Stimulated activated CD4-positive, alpha-beta T cell treated with anti-CD3 and anti-CD28 coated beads, Interleukin-15, amount 100 ng/mL, for 24 hours (primary cell): ENCODE measurements at places on chromosomes 2 and 18.

DNA sequence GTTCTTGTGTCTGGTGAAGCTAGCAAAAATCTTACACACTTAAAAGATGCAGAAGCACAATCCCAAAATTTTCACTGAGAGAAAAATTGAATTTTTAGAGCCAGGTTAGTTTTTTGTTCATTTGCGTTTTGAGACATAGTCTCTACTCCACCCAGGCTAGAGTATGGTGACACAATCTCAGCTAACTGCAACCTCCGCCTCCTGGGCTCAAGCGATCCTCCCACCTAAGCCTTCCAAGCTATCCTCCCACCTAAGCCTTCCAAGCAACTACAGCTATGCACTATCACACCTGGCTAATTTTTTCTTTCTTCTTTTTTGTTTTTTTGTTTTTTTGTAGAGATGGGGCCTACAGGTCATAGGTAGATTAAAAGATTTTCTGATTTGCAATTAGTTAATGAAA, 113.1 kb upstream of the RAB6C start:
- DNase-seq = no peak

DNA sequence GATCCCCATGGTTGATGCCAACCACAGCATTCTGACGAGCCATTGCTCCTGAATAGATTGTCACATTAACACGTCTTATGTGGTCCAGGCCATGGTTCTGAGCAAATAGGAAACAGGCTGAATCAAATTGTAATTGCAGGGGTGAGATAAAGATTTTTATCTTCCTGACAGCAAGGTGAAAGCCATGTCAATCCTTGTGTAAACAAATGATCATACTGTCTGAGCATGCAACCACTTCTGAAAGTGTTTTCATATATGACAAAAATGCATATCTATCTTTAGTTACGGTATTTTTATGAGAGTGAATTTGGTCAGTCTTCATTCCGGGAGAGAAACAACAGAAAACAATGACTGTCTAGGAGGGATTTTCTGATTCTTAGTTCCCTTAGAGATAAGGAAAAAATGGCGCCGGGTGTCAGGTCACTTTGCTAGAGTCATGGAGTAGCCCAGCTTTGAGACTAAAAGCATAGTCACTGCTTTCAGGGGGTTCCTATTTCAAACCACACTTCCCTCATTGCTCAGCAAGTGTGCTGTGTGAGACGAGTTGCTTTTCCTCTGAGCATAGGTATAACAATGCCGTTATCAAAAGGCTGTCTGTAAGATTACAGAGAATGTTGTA, 958.9 kb downstream of the DCDC2C start:
- no peak for DNase-seq

DNA sequence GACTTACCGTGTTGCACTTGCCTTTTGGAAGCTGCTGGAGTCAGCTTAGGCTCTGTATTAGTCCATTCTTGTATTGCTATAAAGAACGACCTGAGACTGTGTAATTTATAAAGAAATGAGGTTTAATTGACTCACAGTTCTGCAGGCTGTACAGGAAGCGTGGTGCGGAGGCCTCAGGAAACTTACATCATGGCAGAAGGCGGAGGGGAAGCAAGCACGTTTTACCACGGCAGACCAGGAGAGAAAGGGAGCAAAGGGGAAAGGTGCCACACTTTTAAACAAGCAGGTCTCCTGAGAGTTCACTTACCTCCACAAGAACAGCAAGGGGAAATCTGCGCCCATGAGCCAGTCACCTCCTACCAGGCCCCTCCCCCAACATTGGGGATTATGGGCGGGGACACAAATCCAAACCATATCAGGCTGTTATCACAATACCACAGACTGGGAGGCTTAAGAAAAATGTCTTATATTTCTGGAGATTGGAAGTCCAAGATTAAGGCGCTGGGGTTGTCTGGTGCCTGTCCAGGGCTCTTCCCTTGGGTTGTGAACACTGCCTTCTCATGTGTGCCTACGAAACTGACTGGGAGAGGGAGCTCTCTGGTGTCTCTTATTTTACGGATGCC, 3.6 kb upstream of the D2HGDH start:
- peak; percentile 34 for DNase-seq

DNA sequence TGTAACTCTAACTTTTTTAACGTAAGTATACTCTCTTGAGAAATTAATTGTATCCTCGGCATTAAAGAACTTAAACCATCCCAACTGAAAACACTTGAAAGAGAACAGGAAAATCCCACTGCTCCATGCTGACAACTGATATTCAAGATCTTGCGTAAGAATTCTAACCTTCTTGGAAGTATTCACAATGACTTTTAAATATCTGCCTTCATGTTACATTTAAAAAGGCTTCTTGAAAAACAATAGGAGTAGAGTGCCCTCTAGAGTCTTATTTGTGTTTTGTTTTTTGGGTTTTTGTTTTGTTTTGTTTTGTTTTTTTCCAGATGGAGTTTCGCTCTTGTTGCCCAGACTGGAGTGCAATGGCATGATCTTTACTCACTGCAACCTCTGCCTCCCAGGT, 65.4 kb upstream of the DNAJC10 start:
- DNase-seq = no peak

- DNase-seq = no peak
Observed at GRCh38 chr2:240466579-240467148, 31.2 kb downstream of the GPC1 start.

DNA sequence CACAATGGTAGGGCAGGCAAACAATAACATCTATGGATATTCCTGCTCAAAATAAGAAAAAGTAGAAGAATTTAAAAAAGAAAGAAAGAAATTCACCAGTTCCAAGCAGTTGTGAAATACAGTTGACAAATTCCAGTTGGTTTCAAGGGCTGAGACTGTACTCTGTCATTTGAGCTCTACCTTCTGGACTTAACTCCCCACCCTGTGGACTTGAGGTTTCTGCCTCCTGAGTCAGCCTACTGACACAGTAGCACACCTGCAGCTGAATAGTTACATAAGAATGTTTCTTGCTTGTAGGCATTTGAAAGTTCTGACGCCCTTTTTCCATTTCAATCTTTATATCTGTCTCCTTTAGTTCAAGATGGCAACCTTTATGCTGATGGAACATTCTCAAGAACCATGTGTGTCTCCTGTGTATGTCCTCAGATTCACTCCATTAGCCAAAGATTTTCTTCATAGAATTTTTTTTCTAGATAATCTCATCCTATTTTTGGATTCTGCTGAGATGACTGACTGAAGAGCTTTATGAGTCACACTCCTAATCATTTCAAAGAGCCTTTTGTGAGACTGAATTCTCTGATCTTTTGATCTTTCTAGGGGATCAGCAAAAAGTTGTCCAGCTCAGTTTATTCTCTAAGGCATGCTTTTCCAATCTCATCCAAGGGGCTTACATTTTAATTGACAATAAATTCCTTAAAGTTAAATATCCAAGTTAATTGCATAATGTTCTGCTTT, 19.1 kb downstream of the NETO1 start:
- no peak for DNase-seq

- DNase-seq = no peak
Observed at GRCh38 chr2:99757611-99758114, 267.8 kb upstream of the REV1 start.

DNA sequence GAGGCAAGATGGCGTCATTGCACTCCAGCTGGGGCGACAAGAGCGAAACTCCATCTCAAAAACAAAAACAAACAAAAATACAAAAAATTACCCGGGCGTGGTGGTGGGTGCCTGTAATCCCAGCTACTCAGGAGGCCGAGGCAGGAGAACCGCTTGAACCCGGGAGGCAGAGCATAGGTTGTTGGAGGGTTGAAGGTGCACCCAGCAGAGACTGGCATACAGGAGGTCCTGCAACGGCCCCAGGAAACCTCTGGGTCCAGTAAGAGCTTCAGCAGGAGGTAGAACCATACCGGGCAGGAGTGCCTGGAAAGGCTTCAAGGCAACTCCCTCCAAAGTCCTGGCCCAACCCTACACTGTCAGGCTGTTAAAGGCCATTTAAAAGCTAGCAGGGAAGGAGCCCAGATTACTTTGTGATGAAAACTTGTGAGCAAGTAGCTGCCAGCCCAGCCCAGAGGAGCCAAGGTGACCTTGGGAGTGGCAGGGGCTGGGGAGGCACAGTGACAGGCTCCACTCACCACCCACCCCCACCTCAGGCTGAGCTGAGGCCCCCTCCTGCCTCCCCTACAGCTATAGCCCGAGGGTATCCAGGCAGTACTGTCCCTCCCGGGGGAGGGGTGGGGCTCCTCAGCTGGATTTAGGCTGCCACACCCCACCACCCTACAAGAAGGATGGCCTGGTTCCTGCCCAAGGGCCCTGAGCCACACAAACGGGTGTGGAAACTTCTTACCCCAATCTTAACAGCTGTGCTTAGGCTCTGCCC, 28.1 kb downstream of the TFCP2L1 start:
- DNase-seq = no peak
